ENCODE measurements at places on chromosomes 6 and 20. TPM values are rescaled to one million over a fixed set of nuclear protein-coding genes. Genes with fewer than 3 reads are reported as not detected.

DNA sequence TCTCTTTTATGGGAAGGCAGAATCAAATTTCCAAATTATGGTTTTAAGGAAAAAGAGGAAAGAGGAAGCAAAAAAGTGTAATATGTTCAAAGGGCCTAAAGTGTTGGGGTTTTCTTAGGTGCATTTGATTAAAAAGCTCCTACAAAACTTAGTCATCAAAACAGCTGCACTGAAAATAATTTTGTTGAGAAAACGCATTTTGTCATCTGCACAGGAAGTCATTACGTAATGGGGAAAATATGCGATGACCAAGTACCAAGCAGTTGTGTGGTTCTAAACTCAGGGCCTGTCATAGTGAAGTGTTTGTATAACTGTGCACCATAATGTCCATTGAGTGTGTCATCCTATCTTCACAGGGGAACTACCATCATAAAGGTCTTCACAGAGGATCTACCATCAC is 15.6 kb downstream of the HAO1 start:
- DNase-seq = no peak

- DNase-seq = peak; percentile 95
Measured at GRCh38 chr6:42451333-42452170, at the start of gene TRERF1. TRERF1 (minus strand) TSS chr6:42451926; CDS start chr6:42269590, 182,336 bp downstream.

Gene LY6G6C
- not detected for total RNA-seq

- no peak for DNase-seq
Measured at GRCh38 chr6:166104107-166104506, 63.5 kb downstream of the TBXT start.

Gene KCNQ5
- 9.2 TPM for total RNA-seq

Gene FHL5
- total RNA-seq = 4.7 TPM

DNA sequence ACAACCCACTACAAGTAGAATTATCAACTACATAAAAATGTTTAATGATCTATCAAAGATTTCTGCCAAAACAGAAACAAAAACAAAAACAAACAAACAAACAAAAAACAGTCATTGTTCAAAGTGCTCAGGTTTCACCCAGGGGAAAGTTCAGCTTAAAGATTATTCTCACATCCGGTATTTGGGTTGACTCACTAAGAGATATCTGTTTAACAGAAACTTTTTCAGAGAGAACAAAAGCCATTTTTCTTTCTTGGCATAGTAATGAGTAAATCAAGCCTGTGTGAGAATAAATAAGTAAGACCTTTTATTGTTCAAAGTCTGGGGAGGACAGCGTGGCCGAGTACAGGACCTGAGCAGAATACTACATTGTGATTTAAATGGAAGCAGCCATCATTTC is 143.6 kb downstream of the RCAN2 start:
- no peak for DNase-seq

- no peak for DNase-seq
Measured at GRCh38 chr20:49286689-49287551, 9.1 kb upstream of the ZNFX1 start.

Gene MCHR2
- 0.20 TPM for total RNA-seq

DNA sequence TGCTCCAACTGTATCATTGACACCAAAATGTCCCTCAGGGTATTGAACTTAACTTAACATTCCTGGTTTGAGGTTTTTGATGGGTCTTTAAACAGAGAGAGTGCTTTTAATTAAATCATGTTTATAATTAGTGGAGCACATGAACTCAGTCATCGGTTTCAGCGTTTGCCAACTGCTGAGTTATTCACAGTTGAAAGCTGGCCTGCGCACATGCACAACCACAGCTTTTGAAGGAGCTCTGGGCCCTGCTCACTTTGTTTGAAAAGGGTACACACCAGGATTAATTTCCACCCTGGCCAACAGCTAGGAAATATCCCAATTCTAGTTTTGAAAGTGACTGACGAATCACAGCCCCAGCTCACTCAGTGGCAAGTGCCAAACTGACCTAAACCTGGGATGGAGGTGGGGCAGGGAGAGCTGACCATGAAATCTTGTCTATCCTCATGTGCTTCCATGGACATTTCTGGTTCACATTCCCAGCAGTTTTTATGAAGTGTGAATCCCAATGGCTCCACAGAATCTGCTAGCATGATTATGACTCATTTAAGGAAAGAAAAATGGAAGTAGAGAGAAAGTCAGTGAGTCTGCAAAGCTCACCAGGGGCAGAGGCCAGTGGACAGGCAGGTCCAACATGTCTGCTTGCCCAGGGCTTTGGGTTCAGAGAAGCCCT is 247.8 kb downstream of the FNDC1 start:
- no peak for DNase-seq

GRCh38 chr6:133466680-133467079 is 225.5 kb downstream of the EYA4 start:
- no peak for DNase-seq

DNA sequence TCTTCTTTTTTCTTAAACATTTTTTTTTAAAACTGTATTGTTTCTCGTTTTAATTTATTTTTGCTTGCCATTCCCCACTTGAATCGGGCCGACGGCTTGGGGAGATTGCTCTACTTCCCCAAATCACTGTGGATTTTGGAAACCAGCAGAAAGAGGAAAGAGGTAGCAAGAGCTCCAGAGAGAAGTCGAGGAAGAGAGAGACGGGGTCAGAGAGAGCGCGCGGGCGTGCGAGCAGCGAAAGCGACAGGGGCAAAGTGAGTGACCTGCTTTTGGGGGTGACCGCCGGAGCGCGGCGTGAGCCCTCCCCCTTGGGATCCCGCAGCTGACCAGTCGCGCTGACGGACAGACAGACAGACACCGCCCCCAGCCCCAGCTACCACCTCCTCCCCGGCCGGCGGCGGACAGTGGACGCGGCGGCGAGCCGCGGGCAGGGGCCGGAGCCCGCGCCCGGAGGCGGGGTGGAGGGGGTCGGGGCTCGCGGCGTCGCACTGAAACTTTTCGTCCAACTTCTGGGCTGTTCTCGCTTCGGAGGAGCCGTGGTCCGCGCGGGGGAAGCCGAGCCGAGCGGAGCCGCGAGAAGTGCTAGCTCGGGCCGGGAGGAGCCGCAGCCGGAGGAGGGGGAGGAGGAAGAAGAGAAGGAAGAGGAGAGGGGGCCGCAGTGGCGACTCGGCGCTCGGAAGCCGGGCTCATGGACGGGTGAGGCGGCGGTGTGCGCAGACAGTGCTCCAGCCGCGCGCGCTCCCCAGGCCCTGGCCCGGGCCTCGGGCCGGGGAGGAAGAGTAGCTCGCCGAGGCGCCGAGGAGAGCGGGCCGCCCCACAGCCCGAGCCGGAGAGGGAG is 580 bp downstream of the VEGFA start:
- no peak for DNase-seq

Gene SMIM28
- not detected for total RNA-seq

GRCh38 chr6:160462551-160463109 is 114.5 kb downstream of the SLC22A3 start:
- DNase-seq = no peak

- no peak for DNase-seq
Measured at GRCh38 chr6:90286884-90287488, 9.7 kb downstream of the BACH2 start.

- DNase-seq = no peak
Measured at GRCh38 chr6:28988536-28989311, 16.4 kb downstream of the ZNF311 start.

DNA sequence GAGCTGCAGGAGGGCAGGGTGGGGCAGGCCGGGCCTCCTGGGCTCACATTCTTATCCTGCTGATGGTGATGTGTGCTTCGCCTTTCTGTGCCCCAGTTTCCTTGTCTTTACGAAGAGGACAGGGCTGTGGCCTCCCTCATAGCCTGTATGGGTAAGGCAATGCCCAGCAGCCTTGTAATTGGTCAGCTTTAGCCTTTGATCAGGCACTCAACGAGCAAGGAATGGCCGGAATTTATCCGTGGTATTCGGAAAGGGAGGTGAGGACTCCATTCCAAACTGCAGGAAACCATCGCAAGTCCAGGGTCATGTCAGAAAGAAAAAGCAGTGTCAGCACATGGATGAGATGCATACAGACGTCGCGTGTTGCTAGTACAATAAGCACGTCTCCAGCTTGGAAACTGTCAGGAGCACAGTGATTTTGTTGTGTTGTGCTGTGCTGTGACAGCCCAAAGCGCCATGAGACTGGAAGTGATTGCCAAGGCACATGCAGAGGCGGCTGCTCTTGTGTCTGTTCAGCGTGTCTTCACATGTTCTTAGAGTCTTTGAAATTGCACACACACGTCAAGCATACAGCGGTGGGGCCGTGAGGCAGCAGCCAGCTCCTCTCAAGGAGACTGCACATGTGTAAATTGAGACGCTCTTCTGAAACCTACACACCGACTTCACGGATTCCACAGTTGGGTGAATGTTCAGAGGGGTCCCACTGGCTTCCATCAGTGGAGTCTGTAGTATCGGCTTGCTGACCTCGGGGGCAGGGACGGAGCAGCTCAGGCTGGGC is 6.2 kb downstream of the SS18L1 start:
- DNase-seq = no peak

- no peak for DNase-seq
Measured at GRCh38 chr6:43817192-43817591, 47.2 kb downstream of the VEGFA start.

Gene RGS17
- total RNA-seq = 8.9 TPM

DNA sequence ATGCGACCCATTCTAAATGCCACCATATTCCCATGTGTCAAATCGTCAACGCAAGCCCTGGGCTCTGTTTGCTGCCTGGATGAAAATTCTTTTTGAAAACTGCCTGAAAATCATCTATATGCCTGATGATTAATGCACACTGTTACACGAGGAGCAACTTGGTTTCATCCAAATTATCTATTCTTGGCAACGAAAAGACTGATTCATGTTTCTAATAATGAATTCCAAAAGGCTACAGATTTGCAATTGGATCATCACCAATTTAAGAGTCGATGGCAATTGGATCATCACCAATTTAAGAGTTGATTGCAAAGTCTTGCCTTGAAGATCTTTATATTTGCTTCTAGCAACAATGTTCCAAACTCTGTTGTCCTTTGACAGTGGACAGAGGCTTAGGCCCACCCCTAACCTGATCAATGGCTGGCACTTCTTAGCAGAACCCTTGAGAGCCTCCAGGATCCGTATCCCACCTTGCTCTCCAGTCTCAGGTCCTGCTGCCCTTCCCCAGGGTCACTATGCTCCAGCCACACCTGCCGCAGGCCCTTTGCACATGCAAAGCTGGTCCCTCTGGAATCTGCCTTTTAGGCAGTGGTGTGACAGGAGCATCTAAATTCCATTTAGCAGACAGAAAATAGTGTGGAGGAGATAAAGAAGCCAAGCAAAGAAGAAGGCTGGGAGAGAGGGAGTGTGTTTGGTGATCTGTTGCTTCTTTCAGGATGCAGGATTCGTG is 460.9 kb upstream of the SULF2 start:
- DNase-seq = no peak

DNA sequence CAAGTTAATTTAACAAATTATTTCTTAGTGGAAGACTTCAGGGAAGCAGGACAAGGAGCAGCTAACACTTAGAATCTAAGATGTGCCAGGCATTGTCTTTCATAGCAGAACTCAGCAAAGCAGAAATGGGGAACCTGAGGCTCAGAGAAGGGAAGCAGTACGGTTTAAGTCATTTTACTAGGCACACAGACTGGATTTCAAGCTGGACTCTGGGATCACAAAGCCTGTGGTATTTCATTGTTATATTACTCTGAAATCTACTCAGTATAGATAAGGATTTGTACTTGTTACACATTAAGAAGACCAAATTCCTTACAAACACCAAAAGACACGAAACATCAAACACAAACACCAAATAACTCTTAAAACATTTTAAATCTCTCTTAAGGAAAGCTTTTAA is 199.6 kb downstream of the ISM1 start:
- DNase-seq = no peak

DNA sequence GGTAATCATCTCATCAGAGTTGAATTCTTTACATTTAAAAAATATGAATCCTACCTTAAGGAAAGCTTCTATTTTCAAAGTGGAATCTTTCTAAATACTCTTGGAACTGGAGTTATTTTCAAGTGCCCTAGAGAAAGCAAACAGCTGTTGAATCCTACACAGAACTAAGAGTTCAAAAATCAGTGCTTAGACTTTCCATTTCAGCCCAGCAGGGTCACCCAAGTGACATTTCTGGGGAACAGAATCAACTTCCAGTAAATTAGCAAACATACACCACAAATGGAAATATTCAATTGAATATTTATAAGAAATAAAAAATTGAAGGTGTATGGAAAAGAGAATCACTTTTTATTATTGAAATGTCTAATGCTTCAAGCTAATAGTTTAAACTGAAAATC is 427.7 kb upstream of the NOX3 start:
- DNase-seq = no peak

Gene TGM2
- total RNA-seq = 15.5 TPM

DNA sequence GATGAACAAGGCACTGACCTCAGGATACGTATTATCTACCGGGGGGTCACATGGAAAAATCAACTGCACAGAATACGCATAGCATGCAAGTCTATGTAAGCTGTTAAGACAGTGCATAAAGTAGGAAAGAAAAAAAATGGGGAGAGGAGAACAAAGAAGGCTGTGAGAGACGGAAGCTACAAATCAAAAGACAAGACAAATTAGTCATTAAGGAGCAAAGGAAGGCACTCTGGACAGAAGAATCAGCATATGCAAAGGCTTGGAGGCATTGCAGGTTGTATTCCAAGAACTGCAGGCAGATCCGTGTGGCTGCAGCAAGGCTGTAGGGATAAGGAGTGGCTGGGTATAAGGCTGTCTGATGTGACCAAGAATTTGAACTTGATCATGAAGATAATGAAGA is 89.0 kb downstream of the NRSN1 start:
- DNase-seq = no peak

GRCh38 chr6:89589297-89590025 is 49.1 kb downstream of the LYRM2 start:
- no peak for DNase-seq

DNA sequence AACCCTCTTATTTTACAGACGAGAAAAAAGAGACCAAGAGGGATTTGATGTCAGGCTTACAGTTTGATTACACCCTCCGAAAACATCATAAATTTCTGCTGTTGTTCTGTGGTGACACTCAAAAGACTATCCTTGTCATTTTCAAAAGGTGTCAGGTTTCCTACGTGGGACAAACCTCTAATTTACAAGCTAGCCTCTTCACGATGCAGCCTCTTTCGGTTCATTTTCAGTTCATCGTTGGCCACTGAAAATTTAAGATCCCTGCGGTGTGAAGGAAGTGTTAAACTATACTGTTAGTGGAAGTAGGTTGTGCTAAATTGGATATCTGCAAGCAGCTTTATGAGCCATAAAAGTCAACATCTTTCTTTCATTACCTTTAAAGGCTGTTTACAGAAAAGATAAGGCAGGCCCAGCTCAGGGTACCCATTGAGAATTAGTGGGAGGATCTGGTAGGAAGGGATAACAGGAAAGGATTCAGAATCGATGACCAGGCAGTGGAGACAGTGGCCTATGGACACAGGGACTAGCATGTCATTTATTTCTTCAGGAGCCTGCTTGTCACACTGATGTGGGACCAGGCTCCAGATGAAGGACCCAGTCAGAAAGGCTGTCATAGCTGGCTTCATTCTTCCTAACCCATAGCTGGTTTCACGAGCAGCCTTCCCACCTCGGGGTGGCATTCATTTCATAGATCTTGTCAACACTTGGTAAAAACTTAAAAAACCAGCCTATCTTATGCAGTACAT is 329.1 kb upstream of the SOX4 start:
- peak; percentile 73 for DNase-seq

Gene TRIM31
- not detected for total RNA-seq

GRCh38 chr20:4524792-4525191 is 196.9 kb upstream of the PRND start:
- no peak for DNase-seq

Gene RNF182
- 11.6 TPM for total RNA-seq

- DNase-seq = no peak
Measured at GRCh38 chr6:80940976-80941375, 811.5 kb downstream of the TENT5A start.
